ENCODE measurements at places on chromosomes 7 and 10.

DNA sequence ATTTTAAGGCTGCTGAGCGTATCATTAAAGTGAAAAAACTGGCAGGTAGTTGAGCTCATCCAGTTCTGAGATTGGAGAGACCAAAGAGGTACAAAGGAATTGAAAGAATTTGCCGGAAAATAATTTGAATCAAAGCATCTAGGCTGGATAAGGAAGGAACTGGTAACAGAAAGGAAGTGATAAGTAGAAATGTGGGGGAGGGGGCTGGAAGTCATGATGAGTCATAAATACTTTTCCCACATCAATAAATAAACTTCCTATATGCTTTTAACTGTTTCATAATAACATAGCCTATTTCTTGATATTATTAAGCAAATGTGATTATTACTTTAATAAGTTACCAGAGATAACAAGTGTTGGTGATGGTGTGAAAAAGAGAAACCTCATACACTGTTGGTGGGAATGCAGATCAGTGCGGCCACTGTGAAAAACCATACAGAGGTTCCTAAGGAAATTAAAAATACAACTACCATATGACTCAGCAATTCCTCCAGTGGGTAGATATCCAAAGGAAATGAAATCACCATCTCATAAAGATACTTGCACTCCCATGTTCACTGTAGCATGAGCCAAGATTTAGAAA, 27.0 kb downstream of the ZNF438 start:
- peak; percentile 26 for DNase-seq

GRCh38 chr10:44558521-44558920, 173.6 kb upstream of the CXCL12 start:
- DNase-seq: no peak

- DNase-seq: no peak
Observed at GRCh38 chr10:13315361-13315760, 15.5 kb upstream of the PHYH start.

GRCh38 chr10:75987616-75988015, 556.2 kb downstream of the LRMDA start:
- no peak for DNase-seq

DNA sequence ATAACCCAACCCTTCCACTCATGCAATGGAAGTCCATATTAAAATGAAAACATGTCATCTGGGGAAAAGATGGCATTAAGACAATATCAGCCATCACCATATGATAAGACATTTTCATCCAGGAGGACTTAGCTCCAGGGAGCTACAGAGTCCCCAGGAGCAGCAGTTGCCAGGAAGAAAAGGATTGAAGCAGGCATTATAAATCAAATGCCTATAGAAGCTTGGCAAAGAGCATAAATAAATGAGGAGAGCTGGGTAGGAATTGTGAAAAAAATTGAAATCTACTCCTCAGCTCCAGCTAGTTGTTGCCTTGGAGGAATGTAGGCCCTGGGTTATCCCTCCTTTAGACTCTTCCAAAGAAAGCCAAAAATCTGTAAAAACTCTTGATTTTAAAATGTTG, 42.5 kb downstream of the FAM13C start:
- no peak for DNase-seq

DNA sequence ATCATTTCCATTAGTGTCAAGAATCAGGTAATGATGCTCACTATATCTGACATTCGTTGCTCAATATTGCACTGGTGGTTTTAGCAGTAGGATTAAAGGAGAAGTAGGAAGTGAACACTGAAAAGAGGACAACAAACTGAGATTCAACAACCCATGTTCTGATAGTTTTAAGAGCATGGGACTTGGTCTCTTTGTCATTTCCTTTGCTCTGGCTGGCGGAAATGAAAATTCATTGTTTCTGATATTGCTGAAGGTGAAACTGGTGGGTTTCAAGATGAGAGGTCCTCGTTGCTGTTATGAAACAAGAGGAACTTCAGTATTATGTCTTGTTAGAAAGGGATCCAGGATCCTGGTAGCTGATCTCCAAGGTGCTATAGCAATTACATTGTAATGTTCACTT, 129.0 kb downstream of the DNAH11 start:
- peak; percentile 79 for DNase-seq

- no peak for DNase-seq
Observed at GRCh38 chr10:120732643-120733313, 118.4 kb upstream of the WDR11 start.

DNA sequence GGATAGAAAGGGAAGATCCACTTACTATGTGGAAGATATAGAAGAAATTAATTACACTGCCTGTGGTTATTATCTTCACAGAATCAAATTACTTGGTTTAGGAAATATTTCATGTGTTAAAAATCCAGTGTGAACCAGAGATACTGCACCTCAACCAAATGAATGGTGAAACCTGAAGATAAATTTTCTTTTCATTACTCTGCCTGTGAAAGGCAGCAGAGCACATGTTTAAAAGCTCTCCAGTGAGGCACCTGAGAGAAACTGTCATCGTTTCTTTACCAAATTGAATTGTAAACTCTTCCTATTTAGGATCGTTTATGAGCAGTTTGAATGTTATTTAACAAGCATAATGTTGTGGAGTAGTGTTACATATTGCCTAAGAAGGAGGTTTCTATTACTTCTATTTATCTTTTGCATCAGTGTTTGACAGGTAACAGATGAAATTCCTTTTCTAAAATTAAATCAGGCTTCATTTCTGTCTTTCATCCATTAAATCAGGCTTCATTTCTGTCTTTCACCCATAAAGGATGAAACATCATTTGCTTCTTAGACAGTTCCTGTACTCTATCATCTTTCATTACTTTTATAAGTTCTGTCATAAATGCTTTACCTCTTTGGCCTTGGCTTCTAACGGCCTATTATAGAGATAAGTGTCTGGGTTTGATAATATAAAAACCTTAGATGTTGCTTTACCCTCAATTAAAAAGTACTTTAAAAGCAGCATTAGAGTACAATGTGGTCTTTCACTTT, 266.6 kb downstream of the NXPH1 start:
- no peak for DNase-seq

DNA sequence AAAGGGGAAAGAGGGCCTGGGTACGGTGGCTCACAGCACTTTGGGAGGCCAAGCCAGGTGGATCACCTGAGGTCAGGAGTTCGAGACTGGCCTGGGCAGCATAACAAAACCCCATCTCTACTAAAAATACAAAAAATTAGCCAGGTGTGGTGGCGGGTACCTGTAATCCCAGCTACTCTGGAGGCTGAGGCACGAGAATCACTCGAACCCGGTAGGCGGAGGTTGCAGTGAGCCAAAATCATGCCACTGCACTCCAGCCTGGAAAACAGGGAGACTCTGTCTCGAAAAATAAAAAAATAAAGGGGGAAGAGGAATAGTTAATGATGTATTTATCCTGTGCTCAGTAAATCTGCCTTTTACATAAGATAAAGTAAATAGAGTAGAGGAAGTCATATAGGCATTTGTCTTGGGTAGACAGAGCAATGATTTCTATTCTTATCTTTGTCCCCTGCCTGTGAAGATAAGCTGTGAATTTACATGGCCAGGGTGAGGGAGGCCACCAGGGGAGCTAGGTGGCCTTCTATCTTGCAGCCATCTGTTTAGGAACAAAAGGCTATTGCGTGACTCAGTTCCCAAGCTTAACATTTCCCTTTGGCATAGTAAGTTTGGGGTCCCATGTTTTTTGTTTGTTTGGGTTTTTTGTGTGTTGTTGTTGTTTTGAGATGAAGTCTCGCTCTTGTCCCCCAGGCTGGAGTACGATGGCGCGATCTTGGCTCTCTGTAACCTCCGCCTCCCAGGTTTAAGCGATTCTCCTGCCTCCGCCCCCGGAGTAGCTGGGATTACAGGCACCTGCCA, 73.2 kb upstream of the GTF2I start:
- no peak for DNase-seq

DNA sequence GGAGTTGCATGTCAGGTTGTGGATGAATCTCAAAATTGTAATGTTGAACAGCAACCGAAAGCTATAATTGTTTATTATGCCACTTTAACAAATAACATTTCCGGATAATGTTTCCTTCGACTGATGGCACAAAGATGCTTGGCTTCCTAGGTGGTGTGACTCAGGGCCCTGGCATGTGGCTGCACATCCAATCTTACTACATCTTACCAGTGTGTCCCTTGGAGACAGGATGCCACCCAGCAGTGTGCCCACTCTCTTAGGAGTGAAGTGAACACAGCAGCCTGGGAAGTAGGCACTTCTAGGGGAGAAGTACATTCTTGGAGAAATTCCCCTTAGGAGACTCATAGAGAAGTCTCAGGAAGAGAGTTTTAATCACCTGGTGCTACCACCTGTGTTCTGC, 33.0 kb upstream of the GPR26 start:
- no peak for DNase-seq

- no peak for DNase-seq
Observed at GRCh38 chr10:34698979-34699378, 116.1 kb downstream of the PARD3 start.

DNA sequence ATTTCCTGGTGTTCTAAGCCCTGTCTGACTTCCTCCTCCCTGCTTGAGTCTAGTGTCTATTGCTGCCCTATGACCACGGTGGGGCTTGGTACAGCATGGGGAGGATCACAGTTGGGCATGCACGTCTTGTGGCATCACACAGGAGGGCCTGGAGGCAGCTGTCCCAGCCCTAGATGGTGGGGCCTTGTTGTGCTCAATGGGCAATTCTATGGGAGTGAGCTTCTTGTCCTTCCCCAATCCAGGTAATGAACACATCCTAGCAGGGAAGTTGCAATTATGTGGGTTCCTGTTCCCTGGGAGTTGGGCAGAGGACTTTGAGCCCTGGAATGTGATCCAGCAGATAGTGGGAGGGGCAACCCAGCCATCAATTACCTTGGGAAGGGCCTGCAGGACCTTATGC, 10.8 kb upstream of the FAM3C start:
- no peak for DNase-seq

GRCh38 chr10:128060341-128061250, 65.6 kb downstream of the MKI67 start:
- DNase-seq: no peak

- no peak for DNase-seq
Observed at GRCh38 chr7:154591544-154591943, 411.4 kb downstream of the PAXIP1 start.

GRCh38 chr10:98168147-98168546, 33.7 kb downstream of the R3HCC1L start:
- DNase-seq: no peak

DNA sequence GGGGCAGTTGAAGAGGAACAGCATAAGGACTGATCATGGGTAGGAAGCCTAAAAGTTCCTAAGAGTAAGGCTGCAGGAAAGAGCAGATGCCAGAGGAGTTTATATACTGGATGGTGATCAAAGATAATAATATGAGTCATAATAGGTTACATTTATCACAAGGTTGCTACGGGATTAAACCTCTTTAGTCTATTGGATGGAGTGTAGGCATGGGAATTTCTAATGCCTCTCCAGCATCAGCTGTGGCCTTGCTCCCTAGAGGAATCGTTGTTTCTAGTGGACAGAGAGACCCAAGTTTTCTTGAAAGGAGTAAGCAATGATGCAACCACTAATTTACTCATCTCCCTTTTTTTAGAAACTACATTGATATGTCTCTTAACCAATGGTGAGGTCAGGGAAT, 213.4 kb downstream of the GPR37 start:
- no peak for DNase-seq

GRCh38 chr10:47207894-47208469, 92.0 kb upstream of the GDF10 start:
- DNase-seq: no peak

DNA sequence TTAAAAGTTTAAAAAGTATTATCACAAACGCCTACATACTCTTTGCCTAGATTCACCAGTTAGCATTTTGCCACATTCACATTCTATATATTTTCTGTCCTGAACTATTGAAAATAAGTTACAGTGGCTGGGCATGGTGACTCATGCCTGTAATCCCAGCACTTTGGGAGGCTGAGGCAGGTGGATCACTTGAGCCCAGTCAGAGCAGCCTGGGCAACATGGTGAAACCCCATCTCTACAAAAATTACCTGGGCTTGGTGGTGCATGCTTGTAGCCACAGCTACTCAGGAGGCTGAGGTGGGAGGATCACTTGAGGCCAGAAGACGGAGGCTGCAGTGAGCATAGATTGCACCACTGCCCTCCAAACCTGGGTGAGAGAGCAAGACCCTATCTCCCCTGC, 5.3 kb downstream of the ARPC1A start:
- DNase-seq: no peak

GRCh38 chr10:106479636-106480035, 684.9 kb downstream of the SORCS1 start:
- peak; percentile 20 for DNase-seq

- no peak for DNase-seq
Observed at GRCh38 chr10:6602700-6603084, 22.6 kb upstream of the PRKCQ start.

GRCh38 chr7:138338361-138338760, 121.7 kb upstream of the TRIM24 start:
- DNase-seq: no peak

- no peak for DNase-seq
Observed at GRCh38 chr10:69057951-69058297, 30.0 kb upstream of the SRGN start.

DNA sequence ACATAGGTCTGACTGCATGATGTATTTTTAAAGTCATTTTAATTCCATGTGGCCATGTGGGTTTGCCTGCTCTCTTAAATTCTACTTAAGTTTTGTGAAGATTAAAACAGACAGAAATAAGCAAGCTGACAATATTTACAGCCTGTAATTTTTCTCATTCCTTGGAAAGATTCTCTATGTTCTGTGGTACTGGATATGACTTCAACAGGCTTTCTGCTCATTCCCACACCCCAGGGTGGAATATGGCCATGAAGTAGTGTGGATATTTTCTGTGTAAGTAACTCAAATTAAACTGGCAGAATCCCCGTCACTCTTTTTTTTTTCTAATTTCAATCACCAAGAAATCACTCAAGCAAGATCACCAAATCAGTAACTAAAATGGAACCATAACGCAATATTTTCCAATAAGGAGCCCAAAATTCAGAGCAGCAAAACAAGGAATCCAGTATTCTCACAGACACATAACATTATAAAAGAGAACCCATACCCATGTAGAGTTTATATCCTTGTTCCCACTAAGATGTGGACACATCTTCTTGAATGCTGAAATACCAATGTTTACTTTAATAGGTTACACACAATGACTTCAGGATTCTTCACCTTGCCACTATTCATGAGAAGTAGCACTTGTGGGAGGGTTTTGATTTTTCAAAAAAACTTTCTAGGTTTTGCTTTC, 5.7 kb downstream of the HOXA5 start:
- no peak for DNase-seq

DNA sequence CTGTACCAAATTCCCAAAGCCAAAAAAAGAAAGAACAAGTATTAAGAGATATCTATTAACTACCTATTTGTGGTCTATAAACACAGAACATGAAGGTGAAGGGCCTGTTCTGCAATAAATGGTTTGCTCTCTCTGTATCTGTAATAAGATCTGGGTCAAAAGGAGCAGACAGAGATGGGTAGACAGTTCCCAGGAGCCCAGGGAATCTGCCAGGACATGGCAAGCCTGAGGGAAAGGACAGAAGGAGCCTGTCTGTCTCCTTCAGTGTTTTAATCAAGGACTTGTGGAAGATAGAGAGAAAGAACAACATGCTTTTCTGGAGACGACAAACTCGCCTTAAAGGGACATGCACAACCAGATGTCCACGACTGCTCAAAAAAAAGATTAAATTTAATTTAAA, 165.7 kb downstream of the ELMO1 start:
- DNase-seq: no peak
